GM12864 (cell line): ENCODE measurements at places on chromosomes 3 and 15.

GRCh38 chr3:141050576-141051442 lies at the start of gene SPSB4:
TSS of gene SPSB4 (plus strand) at chr3:141051347. CDS start at chr3:141066105, 14,758 bp downstream.
- no peak for DNase-seq

DNA sequence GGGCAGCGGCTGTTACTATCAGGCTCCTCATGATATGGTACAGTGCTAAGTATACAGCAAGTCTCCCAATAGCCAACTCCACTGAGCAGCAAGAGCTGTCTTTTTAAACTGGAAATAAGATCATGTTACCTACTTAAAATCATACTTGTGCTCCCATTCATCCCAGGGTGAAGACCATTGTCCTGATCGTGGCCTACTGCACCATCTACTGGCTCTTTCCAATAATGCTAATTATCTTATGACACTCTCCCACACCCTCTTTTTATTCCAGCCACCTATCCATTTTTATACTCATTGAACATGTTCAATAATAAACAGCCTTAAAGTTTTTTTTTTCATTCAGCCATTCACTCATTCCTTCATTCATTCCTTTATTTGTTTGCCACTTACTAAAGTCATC lies 117.7 kb downstream of the GBE1 start:
- no peak for DNase-seq

- no peak for DNase-seq
Observed at GRCh38 chr15:101438482-101439284, 50.8 kb downstream of the PCSK6 start.

- DNase-seq: no peak
Observed at GRCh38 chr3:32354362-32354778, 37.3 kb upstream of the CMTM7 start.

DNA sequence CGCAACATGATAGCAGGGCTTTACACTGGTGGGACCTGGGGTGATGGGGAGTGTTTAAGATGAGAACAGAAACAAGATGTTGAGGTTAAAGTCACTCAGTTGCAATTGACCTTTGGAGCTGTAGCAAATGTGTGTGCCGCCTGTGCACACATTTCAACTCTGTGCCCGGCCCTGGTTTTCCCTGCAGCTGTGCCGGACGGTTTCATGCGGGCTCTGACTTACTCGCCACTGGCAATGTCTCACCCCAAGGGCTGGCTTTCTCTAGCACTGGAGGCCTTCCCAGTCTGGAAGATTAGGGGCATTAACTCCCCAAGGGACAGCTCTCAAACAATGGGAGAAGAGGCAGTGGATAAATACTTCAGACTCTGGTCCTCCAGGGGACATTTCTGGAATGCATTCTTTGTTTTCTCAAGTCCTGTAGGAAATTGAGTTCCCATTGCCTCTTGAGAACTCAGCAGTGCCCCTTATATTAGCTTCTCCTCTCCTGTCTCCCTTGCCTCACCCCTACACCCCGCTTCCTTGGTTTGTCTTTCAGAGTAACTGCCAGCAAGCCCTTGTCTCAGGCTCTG lies 152.5 kb downstream of the EDEM1 start:
- no peak for DNase-seq

- DNase-seq: no peak
Observed at GRCh38 chr3:140378571-140379340, 299.1 kb upstream of the TRIM42 start.

GRCh38 chr3:190227064-190227463 lies 95.2 kb downstream of the CLDN1 start:
- no peak for DNase-seq

DNA sequence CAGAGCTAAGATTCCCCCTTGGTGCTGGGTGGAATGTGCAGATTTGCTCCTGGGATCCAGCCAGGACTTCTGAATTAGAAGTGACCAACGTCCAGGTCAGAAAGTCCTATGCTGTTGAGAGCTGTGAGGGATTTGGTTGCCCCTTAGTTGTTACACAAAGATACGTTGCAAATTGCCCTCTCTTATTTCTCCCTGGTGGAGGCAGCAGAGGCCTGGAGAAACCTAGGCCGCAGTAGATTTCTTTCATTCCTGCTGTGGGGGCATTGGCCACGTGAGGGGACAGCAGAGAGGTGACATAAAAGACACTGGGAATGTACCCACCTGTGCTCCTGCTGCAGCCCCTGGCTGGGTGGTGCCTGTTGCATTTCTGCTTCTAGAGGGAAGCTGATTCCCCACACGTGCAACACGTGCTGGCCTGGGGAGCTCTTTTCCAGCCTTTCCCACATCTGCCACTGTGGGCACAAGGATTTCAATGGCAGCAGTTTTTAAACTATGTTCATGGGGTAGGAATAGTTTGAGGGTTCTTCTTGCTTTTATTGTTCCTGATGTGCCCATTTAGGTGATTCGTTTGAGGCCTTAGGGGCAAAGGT lies 65.7 kb downstream of the SYNM start:
- no peak for DNase-seq

GRCh38 chr3:78221796-78222195 lies 1181.9 kb downstream of the ROBO2 start:
- DNase-seq: no peak

DNA sequence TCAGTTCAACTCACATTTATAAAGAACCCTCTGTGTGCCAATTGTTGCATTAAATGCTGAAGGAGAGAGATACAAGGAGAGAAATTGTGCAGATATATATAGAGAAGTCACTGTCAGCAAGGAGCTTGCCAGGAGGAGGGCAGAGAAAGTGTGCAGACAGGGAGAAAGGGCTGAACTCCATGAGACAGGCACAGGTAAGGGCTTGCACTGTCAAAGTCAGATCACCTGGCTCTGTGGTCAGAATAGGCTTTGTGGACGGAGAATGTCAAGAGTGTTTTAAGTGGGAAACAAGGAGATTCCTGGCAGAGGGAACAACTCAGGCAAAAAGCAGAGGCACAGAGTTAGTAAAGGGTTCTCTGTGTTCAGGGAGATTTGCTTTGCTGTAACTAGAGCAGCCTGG lies 303.0 kb upstream of the TPRG1 start:
- DNase-seq: no peak

DNA sequence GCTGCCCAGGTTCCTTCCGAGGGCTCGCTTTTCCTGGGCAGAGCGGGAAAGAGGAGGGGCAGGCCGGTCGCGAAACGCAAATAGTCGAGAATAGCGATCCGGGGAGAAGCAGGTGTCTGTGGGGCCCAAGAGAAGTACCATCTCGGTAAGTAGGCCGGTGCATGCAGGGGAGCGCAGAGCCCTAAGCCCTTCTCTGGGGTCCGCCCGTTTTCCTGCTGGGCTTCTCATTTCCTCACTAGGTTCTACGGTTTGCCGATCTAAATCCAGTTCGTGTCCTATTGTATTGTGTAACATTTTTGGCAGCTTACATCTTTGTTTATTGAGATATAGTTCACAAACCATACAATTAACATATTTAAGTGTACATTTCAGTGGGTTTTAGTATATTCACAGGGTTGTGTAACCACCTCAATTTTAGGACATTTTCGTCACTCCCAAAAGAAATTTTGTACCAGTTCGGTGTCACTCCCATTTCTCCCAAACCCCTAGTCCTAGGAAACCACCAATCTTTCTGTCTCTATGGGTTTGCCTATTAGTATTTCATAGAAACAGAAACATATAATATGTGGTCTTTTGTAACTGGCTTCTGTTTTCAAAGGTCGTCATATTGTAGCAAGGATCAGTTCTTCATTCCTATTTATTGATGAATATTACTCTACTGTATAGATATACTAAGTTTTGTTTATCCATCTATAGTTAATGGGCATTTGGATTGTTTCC lies 6.8 kb upstream of the TRIM69 start:
- no peak for DNase-seq

DNA sequence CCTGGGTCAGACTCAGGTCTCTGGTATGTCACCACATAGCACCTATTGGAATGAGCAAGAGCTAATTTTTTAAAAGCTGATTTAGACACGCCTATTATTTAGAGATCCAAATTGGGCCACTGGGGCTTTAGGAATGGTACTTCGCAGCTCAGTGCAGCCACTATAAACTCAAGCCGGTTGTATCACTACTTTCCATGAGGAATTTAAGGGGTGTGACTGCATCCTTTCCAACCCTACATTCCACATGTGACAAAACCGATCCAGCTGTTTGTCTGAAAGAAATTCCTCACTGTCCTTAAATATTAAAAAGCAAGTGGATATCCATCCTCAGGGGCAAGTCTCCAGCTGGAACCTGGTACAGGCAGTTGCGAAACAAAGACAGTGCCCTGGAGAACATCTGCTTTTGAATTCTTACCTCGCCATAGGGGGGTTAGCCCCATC lies 12.8 kb downstream of the VGLL3 start:
- no peak for DNase-seq

GRCh38 chr3:11385891-11386290 lies 113.7 kb downstream of the ATG7 start:
- DNase-seq: no peak

GRCh38 chr15:73023071-73023470 lies 29.2 kb upstream of the NEO1 start:
- no peak for DNase-seq

DNA sequence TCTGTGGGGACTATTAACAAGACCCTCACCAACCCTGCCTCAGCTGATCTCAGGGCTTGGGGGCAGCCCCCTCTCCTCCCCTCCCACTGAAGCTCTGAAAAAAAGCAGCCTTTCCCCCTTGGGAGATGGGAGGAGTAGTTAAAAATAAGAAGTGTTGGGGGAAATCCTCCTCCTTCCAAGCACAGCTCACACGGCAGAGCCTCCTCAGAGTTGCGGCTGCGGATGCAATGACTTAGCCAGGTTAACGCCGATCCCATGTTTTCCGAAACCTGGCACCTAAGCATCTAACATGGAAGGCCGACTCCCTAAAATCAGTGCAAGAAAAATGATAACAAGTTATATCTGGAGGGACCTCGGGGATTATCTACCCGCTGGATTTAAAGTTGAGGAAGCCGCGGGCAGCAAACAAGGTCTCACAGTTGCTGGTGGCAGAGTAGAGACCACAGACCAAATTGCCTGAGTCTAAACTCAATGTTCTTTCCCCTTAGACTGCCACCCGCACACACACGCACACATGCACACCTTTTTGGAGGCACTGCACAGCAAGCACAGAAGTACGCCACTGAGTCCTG lies 1.1 kb upstream of the TPM1 start:
- DNase-seq: no peak

- DNase-seq: no peak
Observed at GRCh38 chr15:69158201-69158842, 2.1 kb upstream of the GLCE start.

- DNase-seq: no peak
Observed at GRCh38 chr15:51588966-51589365, 33.6 kb downstream of the DMXL2 start.

DNA sequence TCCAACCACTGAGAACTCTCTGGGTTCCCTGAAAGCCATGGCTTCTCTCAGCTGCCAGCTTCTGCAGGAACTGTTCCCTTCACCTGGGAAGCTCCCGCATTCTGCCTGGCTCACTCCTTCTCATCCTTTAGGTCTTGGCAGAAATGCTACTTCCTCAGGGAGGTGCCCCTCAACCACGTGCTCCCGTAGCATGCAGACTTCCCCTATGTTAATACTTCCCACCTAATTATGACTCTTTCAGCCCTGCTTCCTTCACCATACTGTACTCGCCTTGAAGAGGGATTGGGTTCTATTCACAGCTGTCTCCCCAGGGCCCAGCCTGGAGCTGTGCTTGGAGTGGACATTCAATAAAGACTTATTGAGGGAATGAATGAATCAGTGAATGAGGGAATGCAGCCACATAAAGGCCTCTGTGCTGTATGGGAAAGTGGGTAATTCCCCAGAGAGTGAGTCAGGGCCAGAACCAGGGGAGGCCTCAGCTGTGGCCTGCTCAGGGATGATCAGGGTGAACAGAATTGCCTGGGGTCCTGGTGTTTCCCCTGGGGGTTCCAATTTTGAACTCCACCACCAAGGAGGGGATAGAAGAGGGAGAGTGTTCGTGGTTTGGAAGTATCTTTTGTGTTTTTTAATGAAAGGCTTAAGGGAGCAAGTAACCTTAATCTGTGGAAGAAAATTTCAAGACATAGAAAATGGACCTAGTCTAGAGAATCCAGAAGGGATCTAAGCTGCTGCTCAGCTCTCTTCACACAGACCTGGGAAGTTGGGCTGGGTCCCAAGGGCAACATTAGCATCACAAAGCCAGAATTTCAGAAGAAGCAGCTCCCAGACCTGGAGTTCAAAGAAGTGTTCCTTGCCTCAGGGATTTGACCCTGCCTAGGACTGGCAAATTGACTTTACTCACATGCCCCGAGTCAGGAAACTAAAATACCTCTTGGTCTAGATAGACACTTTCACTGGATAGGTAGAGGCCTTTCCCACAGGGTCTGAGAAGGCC lies 14.6 kb upstream of the FAM107A start:
- DNase-seq: no peak

DNA sequence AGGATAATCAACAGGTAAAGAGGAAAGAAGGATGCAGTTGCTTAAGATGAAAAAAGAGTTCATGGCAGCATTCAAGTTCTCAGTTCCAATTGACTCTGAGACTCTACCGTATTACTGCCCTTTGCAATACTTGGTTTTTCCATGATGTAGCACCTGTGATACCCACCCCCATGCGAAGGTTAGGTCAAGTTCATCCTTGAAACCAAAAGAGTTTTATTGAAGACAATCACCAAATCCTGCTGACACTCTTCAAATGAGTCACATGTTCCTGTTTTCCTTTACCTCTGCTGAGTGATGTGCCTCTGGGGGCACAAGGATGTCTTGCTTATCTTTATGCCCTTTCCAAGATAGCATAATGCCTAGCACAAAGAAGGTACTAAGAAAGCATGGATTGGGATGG lies 111.3 kb upstream of the SLC7A14 start:
- DNase-seq: no peak

DNA sequence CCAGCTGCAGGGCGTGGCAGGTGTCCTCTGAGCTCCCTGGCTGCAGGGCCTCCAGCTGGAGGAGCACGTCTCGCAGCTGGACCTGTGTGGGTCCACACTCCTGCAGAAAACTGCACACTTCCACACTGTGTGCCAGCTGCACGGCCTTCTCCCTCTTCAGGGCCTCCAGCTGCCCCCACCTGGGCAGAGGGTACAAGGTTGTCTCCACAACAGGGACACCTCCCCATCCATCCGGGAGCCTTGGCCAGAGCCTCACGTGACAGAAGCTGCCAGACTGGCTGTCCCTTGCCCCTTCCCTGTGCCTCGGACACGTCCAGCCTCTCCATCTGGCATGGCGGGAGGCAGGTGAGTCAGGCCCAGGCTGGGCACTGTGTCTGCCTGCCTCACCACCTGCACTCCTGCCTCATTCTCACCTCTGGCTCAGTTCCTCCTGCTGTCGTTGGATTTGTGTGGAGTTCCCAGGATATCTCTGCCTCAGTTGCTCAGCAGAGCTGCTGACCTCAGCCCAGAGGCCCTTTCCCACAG lies 14.5 kb downstream of the SPTBN5 start:
- no peak for DNase-seq

DNA sequence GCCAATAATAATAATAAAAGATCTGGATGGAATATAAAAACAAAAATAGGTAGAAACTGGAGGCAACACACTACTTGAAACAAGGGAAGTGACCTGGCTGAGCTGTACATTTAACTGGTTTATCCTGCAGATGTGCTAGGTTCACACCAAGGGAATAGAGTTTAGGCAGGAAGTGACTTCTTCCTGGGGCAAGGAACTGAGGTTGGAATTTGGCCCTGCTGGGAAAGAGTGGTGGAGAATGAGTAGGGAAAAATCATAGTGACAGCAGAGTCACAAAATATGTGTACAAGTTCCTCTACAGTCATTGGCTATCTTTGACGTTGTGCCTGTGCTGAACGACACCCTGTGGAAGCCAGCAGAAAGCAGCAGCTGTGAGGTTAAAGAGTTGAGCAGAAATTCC lies 44.1 kb downstream of the ARHGAP11B start:
- no peak for DNase-seq

GRCh38 chr3:129746629-129747028 lies 140.2 kb upstream of the PLXND1 start:
- DNase-seq: no peak
